ENCODE measurements at places on chromosomes 7 and 10.

DNA sequence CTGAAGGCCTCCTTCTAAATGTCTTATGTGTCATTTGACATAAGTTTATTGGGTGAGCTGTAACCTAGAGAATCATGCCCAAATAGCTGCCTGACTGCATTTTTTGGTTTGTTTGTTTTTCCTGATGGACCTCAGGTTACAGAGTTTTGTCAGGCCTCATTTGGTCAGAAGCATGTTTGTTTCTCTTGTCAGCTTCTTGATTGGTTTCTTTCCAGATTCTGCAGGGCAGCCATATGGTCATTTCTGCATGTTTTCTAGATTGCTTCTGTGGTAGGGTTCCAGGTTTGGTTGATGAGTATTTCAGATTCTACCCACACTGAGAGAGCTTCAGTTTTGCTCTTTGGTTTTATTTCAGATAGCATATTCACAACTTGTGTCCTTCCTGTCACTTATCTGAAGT, 28.0 kb downstream of the GLCCI1 start:
- no peak for DNase-seq

DNA sequence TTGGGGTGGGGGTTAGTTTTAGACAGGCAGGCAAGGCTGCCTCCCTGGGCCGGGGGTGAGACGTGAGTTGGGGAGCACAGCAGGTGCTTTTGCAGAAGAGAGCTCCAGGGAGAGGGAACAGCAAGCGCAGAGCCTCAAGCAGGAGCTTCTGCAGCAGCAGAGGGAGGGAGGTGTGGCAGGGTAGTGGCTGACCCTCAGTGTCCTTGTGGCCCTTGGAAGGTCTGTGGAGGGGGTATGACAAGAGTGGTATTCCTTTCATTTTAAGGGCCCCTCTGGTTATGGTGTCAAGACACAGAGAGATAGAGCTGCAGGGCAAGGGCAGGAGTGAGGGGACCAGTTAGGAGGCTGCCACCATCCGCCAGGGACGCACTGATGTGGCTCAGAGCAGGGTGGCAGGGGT, 138.9 kb downstream of the EBF3 start:
- DNase-seq = no peak

- no peak for DNase-seq
Observed at GRCh38 chr10:73584737-73585136, 6.4 kb downstream of the USP54 start.

GRCh38 chr10:102407425-102408130, 11.0 kb downstream of the PSD start:
- DNase-seq = no peak

DNA sequence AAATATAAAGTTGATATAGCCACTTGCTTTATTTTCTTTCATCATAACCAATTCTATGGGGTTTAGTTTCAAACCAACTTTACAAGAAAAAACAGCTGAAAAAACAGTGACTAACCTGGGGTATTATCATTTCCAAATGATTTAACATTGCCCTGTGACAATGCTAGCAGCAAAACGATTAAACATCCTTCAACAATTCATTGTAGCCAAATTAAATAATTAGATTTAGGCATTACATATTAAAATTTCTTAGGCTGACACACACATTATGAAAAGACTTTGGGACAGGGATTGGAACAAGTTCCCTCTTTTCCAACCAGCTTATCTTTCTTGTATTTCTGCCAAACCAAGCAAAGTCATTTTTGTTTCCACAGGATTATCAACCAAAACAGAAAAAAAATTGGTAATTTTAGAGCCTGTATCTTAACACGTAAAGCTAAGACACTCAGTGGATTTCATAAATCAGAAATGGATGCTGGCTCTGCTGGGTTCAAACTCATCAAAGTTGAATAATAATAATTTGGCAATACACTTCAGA, 84.0 kb downstream of the SEMA3D start:
- no peak for DNase-seq

- DNase-seq = no peak
Observed at GRCh38 chr7:93178213-93178612, 30.0 kb upstream of the SAMD9L start.

DNA sequence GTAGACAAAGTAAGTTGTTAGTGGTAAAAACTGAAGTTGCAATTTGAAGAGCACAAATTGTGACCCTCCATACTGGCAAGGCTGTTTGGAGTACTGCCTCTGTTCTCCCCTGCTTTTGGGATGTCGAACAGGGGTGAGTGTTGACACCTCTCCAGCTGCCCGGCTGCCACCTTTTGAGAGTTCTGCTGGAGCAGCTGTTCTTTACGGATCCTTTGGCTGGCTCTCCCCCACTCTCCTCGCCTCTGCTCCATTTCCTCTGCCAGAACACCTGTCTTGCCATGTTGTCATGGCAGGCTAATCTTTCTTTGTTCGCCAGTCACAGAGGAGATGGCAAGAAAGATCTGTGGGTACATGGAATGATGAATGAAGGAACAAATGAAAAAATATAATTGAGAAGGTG, 34.9 kb downstream of the INSYN2A start:
- no peak for DNase-seq

DNA sequence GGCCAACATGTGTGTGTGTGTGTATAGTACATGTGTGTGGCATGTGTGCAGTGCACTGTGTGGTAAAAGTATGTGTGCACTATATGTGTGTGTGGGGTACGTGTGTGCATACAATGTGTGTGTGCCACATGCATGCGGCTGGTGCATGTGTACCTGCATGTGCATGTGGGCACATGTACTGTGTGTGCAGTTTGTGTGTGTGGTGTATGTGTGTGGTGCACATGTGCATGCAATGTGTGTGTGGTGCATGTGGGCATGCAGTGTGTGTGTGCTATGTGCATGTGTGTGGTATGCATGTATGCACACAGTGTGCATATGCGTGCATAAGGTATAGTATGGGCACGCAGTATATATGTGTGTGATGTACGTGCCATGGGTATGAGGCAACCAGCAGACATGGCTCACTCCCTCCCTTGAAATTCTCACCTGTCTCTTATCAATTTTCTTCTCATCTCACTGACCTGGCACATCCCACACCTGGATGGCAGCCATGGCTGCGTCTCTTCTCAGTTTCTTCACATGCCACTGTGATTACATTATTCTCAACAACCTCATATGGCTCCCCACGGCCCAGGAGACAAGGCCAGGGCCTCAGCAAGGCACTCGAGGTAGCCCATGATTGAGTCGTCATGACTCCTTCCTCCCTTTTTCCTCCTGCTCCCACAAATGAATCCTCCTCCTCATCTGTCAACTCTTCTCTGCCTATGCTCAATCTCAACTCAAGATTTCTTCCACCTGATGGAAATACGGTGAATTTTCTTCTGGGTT, 57.0 kb downstream of the NUDCD3 start:
- DNase-seq = no peak

DNA sequence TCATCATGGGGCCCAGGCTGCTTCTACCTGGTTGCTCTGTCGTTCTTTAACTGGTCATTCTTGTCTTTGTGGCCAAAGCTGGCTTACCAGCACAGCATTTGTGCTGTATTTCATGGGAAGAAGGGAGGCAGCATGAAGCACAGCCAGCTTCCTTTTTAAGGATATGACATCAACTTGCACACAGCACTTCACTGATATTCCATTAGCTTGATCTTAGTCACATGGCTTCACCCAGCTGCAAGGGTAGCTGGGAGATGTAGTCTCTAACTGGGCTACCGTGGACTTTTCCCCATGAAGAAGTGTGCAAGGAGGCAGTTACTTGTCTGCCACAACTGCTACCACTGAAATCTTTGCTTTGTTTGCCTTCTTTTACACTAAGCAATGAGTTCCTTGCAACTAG, 525.2 kb downstream of the LRMDA start:
- DNase-seq = no peak

DNA sequence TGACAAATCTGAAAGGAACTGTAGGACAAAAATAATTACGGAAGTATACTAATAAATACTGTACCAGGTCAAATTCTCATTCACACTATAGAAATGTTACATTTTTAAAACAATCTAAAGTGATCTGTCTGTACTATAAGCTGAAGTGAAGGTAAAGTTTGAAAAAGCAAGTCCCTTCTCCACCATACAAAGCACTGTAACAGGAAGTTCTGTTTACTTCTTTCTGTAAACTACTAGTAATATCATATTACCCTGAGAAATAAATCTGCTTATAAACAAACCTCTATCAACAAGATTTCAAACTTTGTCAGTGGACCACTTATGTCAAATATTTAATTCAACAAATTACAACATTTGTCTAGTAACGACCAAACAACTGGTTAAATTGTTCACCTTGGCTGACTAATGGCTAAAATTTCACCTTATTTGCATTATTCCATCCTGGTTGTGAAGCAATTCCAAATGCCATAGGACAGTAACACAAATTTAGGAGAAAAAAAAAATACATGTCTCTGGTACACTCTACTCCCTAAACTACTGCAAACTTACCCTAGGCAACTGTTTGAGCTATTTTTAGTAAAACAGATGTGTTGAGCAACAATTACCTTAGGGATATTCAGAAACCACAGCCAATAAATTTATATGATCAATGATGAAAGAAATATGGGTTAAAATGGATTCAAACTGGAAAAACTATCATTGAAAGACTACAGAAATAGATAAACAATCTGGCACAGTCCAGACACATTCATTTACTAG, 126.0 kb downstream of the NRBF2 start:
- no peak for DNase-seq

DNA sequence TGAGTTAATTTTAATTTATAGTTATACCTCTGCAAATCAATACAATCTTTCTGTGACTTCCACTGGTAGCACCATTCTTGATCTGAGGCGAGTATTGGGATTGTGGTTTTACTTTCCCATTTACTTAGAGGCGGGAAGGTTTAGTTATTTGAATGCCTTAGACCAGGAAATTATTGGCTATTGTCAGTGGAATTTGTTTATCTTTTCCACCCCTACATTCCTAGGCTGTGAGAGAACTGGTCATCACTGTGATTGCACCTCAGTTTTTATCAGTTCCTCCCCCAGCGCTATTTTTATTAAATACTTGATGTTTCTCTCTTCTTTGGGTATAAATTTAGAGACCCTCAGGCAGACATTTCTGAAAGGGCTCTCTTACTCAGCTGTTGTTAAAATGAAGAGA, 29.9 kb downstream of the CDK14 start:
- no peak for DNase-seq

All from stimulated activated CD8-positive, alpha-beta memory T cell treated with anti-CD3 and anti-CD28 coated beads, Interleukin-4, amount 100 ng/mL, for 48 hours (primary cell).